ENCODE measurements at places on chromosomes 3 and 15.
A peak's percentile ranks its signal among the peaks of the same experiment; 100 is the strongest.

GRCh38 chr3:123571264-123571972 is 13.4 kb downstream of the HACD2 start:
- DNase-seq = no peak

DNA sequence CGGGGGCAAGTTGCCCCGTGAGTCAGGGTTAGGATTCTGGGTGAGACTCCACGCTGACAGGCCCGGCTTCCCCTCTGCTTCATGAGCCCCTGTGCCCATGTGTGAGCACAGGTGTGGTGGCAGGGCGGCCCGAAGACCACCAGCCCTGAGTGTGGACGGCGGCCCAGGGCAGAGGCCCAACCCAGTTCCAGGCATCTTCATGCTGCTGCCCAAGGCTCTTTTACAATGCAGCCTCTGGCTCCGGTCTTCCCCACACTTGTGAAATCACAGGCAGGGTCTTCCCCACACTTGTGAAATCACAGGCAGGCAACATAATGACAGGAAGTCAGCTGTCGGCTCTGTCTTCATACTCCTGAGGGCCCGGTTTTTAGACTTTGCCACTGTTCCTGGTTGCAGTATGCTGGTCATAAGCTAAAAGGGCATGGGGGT is 78.8 kb downstream of the AAGAB start:
- DNase-seq = no peak

DNA sequence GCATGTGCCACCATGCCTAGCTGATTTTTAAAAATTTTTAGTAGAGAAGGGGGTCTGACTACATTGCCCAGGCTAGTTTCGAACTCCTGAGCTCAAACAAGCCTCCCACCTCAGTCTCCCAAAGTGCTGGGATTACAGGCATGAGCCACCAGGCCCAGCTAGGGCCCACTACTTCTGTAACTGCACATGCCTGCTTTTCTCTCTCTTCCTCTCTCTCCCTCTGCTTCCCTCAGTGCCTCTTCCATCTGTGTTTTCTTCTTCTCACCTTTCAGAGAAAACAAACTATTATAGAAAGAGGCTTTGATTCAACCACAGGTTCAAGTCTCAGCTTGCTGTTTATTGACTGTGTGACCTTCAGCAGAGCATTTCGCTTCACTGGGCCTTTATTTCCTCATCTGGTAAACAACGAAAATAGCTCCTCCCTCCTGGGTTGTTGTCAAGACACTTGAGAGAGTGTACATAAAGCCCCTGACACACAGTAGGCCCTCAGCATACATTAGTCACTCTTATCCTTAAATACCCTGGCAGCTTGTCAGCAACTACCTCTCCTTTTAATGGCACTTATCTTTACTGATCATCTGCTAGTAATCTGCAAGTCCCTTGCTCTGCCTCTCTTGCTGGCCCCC is 10.2 kb downstream of the TADA3 start:
- no peak for DNase-seq

- no peak for DNase-seq
Measured at GRCh38 chr3:99794485-99794884, 23.2 kb upstream of the CMSS1 start.

DNA sequence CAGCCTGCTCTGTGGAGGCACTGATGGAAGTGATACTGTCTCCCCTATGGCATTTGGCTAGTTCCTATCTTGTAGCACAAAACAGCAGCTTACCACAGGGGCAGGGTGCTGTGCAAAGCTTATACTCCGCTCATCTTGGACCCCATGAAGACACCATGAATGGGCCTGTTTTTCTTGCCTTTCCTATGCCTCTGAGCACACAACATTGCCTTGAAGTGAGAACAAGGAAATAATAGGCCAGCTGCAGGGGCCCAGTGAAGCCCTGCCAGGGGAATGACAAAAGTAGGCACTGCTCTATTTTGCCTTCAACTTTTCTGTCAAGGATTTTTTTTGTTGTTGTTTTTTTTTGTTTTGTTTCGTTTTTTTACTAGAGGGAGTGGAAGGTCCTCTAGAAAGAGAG is 110.3 kb downstream of the PDE8A start:
- DNase-seq = no peak

GRCh38 chr3:98805571-98805970 is 42.4 kb downstream of the ST3GAL6 start:
- no peak for DNase-seq

DNA sequence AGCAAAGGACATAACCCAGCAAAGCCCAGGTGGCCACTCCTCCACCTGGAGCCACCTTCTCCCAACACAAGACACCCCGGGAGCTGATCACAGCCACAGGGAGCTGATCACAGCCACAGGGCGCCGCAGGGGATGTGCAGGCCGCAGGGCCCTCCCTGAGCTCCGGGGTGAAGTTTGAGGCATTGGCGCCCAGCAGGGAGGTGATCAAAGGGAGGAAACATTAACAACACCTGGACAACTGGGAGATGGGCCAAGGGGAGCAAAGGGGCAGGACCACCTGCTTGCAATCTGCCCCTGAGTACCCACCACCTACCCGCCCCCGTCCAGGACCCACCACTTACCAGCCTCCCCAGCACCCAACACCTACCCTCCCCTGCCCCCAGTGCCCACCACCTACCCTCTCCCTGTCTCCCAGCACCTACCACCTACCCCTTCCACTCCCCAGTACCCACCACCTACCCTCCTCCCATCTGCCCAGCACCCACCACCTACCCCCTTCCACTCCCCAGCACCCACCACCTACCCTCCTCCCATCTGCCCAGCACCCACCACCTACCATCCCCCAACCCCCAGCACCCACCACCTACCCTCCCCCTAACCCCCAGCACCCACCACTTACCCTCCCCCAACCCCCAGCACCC is 2.4 kb downstream of the UROC1 start:
- DNase-seq = no peak

DNA sequence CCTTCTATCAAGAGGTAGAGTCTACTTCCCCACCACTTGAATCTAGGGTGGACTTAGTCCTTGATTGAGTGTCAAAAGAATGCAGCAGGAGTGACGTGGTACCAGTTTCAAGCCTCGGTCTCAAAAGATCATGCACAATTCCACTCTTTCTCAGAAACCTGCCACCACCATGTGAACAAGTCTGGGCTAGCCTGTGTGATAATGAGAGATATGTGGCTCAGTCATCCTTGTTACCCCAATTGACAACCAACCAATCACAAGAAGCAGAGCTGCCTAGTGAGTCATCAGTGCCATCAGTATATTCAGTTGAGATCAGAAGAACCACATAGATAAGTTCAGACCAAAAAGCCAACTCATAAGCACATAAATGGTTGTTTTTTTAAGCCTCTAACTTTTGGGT is 374.5 kb downstream of the IL20RB start:
- DNase-seq = no peak

- DNase-seq = no peak
Measured at GRCh38 chr15:99348412-99348811, 97.1 kb downstream of the LRRC28 start.

DNA sequence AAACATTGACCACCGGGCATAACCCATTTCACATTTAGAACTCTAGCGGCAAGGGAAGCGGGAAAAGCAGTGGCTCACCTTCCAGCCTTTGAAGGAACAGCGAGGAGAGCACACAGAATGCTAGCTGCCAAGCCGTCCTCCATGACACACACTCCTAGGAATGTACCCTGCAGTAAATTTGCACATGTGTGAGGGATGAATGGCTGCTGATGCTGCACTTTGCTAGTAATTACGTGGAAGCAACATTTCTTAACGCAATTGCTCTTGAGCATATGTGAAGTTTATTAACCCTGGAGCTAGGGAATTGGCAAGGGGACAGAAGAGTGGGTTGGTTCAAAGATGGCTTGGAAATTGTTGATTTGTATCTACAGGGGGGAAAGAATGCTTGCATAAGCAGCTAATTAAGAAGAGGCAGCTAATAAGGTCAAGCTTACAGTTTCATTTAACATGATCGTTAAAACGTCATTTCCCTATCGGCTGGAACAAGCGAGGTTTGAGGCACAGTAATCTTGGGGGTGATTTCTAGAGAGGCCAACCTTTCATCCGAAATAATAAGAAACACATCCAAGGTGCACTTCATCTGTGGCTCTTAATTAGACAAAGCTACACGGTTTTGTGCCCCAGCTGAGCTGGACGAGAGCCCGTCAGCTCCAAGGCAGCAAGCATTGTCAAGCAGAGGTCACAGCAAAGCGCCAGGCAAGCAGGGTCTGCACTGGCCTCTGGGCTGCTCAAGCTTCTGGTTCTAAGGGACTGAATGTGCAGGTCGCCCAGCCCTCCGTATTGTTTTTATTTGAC is 123.4 kb downstream of the CHSY1 start:
- peak; percentile 90 for DNase-seq

DNA sequence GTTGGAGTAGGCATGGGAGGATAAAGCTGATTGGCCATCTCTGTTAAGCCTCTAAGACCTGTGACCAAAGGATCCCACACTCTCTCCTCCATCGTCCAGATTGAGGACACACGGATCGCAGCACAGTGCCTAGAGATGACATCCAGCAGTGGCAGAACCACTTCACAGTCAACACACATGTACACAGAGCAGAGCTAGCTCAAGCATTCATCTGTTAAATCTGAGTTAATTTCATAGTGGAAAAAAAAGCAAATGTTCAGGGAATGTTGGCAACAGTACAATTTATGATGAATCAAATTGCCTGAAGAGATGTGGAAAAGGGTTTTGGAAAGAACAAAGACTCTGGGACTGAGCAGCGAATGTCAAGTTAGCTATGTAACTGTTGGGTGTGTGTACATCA is 108.1 kb upstream of the PLAAT1 start:
- no peak for DNase-seq

GRCh38 chr3:43257850-43258249 is 28.5 kb upstream of the SNRK start:
- DNase-seq = no peak

DNA sequence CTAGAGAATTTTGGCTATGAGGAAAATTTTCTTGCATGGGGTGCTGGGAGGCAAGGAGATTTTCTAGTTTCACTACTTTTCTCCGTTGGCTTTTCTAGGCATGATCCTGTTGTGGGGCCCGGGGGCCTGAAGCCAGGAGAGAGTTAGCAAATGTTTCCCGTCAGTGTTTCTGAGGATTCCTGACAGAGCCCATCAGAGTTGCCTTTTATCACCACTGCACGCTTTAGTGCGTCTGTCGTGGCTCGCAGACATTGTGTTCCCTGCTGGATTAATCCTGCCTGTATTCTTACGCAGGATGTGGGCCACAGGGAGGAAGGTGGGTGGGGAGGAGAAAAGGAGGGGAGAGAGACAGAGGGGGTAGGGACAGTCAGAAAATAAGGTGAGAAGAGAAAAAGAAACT is 18.1 kb upstream of the BOC start:
- DNase-seq = no peak

DNA sequence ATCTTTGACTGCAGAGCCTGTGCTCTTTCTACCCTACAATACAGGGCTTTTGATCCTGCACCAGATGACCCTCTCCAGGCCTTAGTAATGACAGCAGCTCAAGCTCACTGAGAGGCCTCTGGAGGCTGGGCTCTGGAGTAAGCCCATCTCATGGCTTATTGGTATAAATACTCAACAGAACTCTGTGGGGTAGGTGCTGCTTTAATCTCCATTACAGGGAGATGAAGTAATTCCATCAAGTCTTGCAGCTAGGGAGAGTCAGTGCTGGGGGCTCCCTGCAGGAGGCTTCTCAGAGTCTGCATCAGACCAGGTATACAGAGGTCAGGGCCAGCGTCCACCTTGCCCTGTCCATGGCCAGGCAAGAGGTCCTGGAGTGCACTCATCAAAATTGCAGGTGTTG is 89.2 kb upstream of the SLC6A11 start:
- DNase-seq = no peak

- DNase-seq = peak; percentile 74
Measured at GRCh38 chr3:57006949-57007419, 53.5 kb upstream of the SPATA12 start.

GRCh38 chr3:27614592-27614991 is 107.5 kb downstream of the EOMES start:
- no peak for DNase-seq

DNA sequence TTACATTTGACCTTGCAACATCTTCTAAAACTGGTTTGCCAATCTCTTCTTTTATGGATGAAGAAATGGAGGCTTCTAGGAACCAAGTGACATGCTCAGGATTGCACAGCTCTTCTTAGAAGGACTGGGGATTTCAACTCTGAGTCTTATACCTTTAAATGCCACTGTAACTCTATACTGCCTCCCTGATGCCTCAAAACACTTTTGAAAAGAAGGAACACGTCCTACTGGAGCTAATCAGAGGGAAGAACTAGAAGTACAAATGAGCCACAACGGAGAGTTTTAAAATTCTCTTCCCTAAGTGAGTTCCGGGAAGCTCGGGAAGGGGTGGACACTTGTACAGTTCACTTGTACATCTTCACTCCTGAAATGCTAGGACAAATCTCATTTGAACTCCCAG is 949 bp upstream of the MITF start:
- DNase-seq = peak; percentile 21

- no peak for DNase-seq
Measured at GRCh38 chr15:40869686-40870085, 4.3 kb downstream of the RHOV start.

GRCh38 chr15:75353604-75354003 is 6.8 kb downstream of the NEIL1 start:
- DNase-seq = no peak

DNA sequence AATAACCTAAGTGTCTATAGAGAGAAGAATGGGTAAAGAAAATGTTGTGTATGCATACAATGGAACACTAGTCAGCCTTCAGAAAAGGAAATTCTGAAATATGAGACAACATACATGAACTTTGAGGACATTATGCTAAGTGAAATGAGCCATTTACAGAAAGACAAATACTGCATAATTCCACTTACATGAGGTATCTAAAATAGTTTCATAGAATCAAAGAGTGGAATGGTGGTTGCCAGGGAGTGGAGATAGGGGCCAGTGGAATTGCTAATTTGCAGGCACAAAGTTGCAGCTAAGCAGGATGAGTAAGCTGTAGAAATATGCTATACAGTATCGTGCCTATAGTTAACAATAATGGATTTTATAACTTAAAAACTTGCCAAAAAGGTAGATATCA is 779.6 kb upstream of the ARPP21 start:
- no peak for DNase-seq

- no peak for DNase-seq
Measured at GRCh38 chr3:196631682-196632045, 7.8 kb upstream of the NRROS start.

DNA sequence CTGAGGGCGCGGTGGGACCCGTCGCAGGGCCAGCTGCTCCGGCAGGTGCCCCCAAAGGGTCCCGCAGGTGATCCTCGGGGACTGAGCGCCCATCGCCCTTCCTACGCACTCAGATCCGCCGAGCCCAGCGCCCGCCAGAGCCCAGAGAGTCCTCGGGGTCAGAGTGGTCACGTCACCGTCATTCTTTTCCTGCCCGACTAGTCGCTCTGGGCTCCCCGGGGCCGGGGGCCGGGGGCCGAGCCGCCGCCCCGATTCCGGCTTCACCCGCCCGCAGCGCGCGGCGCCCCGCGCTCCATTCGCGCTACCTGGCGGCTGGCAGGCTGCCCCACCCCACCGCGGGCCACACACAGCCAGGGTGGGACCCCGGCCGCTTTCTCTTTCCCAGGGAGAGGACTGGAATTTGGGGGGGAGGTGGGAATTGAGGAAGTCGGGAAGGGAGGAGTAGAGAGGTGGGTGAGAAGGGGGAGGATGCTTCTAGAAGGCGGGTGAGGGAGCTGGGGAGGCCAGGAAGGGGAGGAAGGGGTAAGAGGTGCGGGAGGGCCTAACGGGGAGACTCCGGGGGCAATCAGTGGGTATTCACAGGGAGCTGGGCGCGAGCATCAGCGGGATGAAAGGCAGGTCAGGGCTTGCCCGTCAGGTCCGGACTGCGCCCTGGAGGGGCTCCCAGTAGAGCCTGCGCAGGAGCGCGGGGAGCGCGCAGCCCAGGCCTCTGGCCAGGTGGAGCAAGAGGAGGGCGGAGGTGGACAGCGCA is 36.1 kb upstream of the EPHB3 start:
- DNase-seq = no peak
